Stimulated activated CD8-positive, alpha-beta memory T cell treated with anti-CD3 and anti-CD28 coated beads, Interleukin-2, amount 100 ng/mL, for 1 hour (primary cell): ENCODE measurements at places on chromosomes 5 and 9.

DNA sequence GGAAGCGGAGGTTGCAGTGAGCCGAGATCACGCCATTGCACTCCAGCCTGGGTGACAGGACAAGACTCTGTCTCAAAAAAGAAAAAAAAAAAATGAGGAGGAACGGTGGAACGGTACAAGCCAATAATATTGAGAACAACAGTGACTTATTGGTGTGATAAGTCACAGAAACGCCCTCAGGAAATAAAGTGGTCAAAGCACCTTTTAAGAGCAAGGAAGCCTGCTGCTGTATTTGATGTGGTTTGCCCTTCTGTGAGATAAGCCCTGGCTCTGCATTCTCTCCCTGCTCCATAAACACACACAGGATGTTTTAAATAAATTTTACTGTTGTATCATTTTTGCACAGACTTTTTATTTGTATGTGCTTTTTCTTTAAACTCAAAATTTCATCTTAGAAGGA lies 269.9 kb upstream of the MSX2 start:
- no peak for DNase-seq

- no peak for DNase-seq
Measured at GRCh38 chr5:53537711-53538110, 22.7 kb upstream of the NDUFS4 start.

GRCh38 chr9:21835121-21835520 lies 32.7 kb downstream of the MTAP start:
- no peak for DNase-seq

GRCh38 chr9:91433180-91433579 lies 9.5 kb upstream of the NFIL3 start:
- no peak for DNase-seq

GRCh38 chr9:99244344-99245260 lies 22.5 kb downstream of the SEC61B start:
- DNase-seq, result no peak

DNA sequence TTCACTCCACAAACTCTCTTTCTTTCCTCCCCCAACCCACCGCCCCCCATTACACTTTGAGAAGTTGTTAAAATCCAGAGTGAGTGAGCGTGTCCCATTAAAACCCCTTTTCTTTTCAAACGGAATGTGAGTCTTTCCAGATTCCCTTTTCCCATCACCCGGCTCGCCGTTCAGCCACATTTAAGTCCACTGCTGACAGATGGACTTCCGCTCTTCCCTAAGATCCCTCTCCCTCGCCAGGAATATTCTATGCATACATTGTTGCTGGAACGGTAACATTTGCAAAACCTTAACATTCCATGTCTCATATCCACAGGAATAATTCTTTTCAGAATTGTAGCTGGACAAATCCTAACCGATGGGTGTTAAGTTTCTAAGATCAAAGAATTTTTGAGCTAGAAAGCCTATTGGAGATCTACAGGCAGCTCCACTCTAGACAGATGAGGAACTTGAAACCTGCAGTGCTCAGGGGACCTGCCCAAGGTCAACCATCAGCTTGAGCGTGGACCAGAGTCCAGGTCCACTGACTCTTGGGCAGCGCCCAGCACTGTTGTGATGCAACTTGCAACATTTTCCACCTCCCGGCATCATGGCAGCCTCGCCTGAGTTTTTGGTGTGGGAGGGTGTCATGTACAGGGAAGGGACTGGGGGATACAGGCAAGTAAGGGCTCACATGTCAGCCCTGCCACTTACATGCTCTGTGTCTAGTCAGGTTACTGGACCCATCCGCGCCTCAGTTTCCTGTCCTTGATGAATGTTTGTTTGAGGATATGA lies 500.1 kb downstream of the CCDC171 start:
- no peak for DNase-seq

DNA sequence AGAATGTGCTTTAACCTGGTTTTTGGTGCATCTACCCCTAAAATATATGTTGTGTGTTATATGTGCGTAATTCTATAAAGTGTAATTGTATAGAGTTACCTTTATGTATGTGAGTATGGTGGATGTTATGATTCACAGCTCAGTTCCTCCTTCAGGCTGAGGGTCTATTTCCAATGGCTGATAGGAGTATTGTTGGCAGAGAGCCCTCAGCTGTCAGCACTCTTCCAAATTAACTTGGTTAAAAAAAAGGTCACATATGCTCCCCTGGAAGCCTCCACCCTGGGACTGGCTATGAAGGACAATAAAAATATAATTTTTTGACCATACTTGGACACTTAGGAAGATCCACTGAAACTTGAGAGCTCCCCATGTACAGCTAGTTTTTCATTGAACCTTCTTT lies 250.4 kb upstream of the CDH12 start:
- DNase-seq, result no peak
